ENCODE measurements at places on chromosomes 6 and 20.

- DNase-seq, result no peak
Measured at GRCh38 chr6:80134065-80134464, 27.6 kb downstream of the BCKDHB start.

DNA sequence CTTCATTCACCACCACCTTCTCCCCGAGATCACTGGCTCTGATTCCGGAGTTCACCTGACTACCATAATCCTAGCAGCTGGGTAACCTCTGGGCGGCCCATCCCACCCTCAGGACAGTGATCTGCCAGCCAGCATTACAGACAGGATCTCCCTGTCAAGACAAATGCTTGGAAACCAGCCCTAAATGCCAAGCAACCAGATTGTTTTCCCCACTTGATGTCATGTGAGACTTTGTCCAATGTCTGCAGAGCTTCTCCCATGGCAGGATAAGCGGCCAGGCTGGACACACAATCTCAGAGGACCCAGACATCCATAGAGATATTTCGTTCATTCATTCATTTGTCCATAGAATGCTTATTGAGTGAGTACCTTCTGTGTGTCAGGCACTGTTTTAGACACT, 32.5 kb downstream of the PDYN start:
- no peak for DNase-seq

GRCh38 chr6:16168121-16168520, 39.2 kb downstream of the MYLIP start:
- DNase-seq, result no peak

GRCh38 chr6:11774426-11774825, 4.2 kb downstream of the ADTRP start:
- no peak for DNase-seq

GRCh38 chr6:21586740-21587178, 6.8 kb upstream of the SOX4 start:
- DNase-seq, result no peak

DNA sequence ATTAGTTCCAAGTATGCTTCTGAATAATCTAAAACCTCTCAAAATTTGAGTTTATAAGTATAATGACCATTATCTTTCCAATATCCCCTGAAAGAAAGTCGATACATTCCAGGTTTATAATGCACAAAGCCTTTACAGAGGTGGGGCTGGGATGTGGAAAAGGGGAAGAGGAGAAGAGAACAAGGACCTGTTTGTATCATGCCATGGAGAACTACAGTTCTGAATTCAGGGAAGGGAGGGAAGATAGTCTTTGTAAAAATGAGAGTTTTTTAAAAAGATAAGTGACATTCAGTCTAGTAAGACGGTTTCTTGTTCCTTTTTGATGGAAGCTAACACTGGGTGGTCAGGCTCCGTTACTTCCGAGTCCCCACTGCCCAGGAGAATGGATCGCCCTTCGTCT, 26.1 kb downstream of the ZBTB2 start:
- DNase-seq, result no peak

GRCh38 chr6:317060-317447, 24.8 kb downstream of the DUSP22 start:
- no peak for DNase-seq

GRCh38 chr6:85551264-85551663, 42.4 kb downstream of the SNX14 start:
- DNase-seq, result no peak

DNA sequence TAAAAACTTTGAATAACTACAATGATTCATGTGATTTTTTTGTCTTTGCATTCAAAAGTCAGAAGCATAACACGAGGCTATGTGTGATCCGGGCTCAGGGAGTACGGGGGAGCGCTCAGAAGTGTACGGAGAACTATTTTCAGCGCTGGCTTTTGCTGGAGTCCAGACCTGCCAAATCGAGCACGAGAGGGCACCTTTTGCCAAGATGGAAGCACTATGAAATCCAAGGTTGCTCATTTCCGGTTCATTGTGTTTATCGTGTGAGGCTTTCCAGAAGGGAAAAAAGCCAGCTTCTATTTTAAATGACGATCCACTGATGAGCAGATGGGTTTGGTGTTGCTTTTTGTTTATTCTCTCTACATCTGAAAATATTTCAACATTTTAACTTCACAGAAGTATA, 11.3 kb downstream of the RAMACL start:
- peak; percentile 46 for DNase-seq

- DNase-seq, result no peak
Measured at GRCh38 chr6:25883536-25883935, 9.5 kb upstream of the SLC17A3 start.

GRCh38 chr20:51460569-51461265, 81.8 kb downstream of the NFATC2 start:
- no peak for DNase-seq

DNA sequence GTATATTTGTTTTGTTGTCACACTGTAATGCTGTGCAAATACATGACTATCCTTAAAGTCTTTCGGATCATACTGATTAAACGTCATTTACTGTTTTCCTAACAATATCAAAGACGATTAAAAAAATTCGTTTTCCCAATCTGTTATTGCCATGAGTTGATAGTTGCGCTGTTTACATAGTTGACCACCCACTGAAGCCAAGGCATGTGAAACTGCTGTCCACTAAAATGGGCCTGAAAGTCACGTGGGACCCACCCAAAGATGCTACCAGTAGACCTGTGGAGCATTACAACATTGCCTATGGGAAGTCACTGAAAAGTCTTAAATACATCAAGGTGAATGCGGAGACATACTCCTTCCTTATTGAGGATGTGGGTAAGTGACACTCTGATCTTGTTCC, 28.1 kb downstream of the FNDC1 start:
- DNase-seq, result no peak

DNA sequence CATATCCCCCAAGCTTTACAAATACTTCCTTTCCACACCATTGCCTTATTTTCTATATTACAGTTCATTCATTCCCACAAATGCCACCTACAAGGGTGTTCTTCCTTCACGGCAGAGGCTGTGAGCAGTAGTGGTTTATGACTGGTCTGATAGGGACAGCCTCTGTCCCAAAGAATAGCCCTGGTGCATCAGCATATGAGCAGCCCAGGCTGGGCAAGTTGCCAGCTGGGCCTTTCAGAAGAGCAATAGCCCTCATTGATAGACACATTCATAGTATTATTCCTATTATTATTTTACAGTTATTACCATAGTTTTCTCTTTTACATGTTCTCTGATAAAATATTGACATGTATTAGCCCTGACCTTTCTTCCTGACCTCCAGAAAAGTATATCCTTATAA, 149.9 kb downstream of the MMS22L start:
- DNase-seq, result no peak

- no peak for DNase-seq
Measured at GRCh38 chr20:18672834-18673233, 85.0 kb downstream of the DTD1 start.

DNA sequence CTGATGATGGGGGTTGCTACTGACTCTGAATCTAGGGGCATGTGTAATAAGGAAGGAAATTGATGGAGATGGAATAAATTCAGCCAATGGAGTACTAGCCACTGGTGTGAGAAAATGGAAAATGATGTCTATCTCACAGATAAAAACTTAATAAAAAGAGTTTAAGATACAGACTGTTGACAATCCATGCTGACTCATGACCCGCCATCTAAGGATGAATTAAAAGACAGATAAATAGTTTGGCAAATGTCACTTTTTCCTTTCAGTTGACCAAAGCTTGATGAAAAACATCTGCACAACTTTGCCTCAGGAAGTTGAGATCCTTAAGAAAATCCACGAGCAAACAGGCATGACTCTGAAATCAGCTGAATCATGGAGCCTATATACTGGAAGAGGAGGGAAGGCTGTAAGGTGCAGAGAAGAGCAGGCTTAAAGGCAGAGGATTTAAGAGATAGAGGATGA, 82.6 kb upstream of the BMP5 start:
- peak; percentile 25 for DNase-seq

- no peak for DNase-seq
Measured at GRCh38 chr20:11952639-11953038, 34.9 kb downstream of the BTBD3 start.

DNA sequence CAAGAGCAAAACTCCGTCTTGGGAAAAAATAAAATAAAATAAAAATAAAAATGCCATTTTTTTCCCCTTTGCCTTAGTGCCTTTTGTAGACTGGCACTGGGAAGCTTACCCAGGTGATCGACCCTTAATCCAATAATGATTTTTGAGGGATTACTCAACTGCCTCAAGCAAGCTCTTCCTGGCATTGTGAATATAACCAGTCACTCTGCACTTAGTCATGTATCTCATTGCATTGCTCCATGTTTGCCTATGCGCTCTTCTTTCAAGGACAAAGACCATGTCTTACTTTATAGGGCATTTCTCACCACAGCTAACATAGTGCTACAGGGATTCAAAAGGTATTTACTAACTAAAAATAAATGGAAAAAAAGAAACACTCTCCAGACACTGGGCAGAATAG, 13.0 kb downstream of the GFOD1 start:
- DNase-seq, result no peak

DNA sequence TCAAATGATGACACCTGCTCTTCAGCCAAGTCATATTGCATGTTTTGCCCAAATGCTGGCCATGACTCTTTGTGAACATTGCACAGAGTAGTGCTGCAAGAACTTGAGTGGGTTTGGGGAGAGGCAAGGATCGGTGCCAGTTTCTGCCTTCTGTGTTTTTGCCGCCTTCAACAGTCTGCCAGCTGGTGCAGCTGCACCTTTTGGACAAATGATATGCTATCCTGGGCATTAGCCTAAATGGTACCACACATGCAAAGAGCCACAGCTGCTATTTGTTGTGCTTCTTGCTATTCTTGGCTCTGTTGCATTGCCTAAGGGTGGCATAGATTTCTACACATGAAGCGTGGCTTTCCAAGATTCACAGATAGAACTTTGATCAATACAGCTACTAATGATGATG, 189.0 kb upstream of the CCN2 start:
- DNase-seq, result no peak

GRCh38 chr6:131387562-131388447, 185.2 kb upstream of the ARG1 start:
- peak; percentile 20 for DNase-seq

DNA sequence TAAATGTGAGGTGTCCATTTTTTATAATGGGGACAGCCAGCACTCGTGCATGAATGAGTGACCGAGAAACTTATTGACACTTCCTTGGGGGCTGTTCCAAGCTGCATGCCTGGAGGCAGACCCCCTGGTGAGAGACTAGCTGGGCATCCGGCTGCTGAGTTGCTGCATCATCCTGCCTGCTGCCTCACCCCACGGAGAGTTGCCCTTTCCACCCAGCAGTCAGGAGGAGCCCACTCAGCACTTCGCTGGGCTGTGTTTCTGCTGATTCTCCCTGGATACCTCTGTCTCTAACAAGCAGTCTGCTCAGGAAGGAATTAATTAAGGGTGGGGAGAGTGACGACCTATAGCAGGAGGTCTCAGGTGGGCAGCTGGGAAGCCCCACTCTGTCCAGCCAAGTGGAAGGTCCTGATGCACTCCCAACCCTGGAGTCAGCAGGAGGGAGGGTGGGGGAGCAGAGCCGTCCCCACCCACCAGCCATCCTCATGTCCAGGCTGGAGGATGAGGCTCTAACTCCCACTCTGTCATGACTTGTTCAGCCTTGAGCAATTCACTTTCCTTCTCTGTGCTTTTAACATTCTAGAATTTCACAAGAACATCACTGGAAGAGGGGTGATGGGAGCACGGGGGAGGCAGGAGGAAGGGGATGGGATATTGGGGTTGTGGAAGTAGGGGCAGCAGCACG, 177.3 kb downstream of the LRFN2 start:
- no peak for DNase-seq

DNA sequence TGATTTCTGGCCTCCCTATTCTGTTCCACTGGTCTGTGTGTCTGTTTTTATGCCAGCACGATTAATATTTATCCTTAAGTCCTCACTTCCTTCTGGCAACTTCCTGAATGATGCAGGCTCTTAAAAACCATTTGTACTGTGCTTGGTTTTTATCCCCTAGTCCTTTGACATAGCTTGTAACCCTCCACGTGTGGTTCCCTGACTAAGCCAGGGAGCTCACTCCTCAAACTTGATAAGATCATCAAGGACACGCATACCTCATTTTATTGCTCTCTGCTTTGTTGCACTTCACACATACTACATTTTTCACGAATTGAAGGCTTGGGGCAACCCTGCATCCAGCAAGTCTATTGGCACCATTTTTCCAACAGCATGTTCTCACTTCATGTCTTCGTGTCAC, 166.4 kb upstream of the UST start:
- DNase-seq, result no peak

GRCh38 chr20:50478162-50478990, 31.8 kb upstream of the PTPN1 start:
- peak; percentile 69 for DNase-seq

DNA sequence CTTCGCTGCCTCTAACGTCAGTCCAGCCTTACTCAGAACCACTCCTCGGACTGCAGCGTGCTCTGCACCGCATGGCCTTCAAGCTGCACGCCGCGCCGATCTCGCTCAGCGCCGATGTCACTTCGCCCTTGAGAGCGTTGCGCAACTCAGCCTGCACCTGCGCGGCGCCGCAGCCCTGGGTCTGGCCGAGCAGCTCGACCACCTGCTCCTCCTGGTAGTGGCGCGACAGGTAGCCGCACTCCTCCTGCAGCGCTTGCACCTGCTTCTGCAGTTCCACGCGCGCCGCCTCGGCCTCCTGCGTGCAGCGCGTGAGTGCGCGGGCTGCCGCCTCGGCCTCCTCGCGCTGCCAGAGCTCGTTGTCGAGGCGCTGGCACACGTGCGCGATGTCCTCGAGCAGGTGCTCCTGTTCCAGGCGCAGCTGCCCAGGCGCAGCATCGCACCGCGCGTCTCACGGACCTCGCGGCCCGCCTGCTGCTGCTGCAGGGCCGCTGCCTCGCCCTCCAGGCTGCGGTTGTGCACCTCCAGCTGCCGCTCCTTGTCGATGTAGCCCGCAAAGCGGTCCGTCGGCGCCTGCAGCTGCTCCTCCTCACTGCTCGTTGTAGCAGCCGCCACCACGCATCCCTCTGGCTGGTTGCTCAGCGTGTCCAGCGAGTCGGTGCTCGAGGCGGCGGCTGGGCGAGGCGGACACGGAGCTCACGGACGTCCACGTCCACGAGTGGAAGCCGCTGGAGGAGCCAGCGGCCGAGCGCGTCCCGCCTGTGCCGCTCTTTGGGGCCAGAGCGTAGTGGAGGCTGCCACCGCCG, 380.6 kb upstream of the CHD6 start:
- no peak for DNase-seq

GRCh38 chr6:135320721-135321621, 139.9 kb downstream of the MYB start:
- no peak for DNase-seq

DNA sequence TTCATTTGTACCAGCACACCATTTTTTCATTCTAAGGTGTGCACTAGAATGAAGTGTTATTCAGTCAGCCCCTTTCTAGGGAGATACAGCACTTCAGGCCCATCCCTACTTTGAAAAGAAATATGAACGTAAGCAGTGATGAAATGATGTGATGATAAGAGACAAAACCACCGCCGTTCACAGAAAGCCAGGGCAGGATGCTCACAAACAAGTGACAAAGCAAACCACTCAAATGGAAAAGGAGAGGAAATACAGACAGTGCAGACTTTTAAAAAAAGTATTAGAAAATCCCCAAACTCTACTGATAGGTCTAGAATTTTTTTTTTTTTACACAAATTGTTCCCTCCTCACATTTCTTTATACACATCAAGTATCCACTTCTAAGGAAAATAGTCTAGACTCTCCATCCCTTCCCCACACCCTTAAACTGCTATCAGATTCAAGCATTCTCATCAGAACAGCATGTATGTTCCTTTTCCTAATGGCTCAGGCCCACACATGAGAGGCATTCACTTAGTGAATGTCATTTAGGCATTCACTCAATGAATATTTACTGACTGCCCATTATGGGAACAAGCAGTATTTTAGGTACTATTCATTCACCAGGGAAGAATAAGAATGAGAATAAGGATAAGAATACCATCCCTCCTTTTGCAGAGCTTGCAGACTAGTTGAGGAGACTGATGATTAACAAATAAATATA, 243.5 kb downstream of the GMPR start:
- DNase-seq, result no peak

GRCh38 chr6:157269261-157269794, 54.0 kb downstream of the TMEM242 start:
- DNase-seq, result peak; percentile 64

Data from AG08395 (cell line).